Fibroblast of skin of right biceps (primary cell): ENCODE measurements at places on chromosomes 2 and 18.

DNA sequence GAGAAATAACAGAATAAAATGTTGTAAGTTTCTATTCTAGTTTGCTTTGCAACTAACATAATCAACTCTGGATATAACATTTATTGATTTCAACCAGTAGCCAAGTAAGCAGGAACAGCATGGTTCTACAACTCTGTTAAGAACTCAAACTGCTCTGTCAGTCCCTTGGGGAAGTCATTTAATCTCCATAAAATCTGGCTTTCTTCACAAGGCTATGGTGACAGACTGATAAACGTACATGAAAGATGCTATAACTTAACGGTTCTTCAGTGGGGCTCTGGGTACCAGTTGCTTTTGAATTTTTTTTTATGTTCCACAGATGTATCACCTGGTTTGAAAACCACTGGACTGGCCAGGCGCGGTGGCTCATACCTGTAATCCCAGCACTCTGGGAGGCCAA, 10.3 kb downstream of the PSME4 start:
- DNase-seq, result no peak

DNA sequence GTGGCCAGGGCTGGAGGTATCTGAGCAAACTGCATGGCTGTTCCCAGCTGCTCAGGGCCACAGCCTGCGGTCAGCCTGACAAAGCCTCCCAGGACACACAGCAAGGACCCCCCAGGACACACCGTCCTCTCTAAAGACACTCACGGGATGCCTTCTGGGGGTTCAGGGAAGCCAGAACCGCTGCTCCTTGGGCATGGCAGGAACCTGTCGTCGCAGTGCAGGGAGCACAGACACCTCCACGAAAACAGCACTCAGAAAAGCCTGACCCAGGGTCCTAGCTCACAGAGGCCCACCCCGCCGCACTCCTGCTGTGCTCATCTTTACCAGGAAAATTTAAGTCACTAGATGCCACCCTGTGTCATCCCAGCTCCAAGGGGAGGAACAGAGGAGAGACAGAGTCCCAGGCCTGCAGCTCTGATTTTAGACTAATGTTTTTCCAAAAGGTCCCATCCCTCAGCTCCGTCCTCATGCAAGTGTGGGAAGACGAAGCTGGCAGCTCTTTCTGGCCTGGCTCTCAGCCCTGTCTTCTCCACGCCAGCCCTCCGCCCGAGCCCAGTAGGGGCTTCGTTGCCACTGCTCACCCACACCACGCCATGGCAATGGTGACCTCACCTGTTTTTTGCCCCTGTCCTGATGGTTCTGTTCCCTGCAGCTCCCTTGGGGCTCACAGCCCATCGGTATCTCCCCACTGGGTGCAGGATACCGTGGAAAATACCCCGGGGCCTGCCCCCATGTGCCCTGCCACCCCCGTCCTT, 23.9 kb upstream of the SLC66A3 start:
- no peak for DNase-seq

DNA sequence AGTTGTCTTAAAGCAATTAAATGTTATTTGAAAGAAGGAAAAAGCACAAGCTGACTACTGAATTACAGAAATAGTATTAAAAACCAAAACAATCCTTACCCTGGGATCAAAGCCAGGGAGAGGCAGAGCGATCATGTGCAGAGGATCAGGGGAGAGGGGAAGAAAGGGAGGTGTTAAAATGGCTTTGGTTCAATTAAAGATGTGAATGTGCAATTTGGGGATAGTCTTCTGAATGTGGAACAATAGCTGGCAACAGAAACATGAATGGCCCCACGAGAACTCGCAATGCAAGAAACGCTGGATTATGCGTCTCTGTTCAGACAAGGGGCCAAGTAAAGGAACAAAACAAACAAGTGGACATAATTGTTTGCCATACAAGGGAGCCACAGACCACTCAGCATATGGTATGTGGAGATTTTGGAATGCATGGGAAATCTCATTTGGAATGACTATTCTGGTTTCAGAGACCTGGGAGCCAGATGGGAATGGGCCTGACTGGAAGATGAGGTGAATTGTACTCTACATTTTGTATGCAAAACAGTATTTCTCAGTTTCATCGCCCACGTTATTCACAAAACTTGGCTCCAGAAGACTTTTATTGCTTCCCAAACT, 155.4 kb downstream of the SLC4A3 start:
- DNase-seq, result no peak

GRCh38 chr2:223800908-223801307, 36.5 kb downstream of the AP1S3 start:
- peak; percentile 60 for DNase-seq

- no peak for DNase-seq
Measured at GRCh38 chr18:45891806-45892205, 66.3 kb downstream of the SIGLEC15 start.

DNA sequence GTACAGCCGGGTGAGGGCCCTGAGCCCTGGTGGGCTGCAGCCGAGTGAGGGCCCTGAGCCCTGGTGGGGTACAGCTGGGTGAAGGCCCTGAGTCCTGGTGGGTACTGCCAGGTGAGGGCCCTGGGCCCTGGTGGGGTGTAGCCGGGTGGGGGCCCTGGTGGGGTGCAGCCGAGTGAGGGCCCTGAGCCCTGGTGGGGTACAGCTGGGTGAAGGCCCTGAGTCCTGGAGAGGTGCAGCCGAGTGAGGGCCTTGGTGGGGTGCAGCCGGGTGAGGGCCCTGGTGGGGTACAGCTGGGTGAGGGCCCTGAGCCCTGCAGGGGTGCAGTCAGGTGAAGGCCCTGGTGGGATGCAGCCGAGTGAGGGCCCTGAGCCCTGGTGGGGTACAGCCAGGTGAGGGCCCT, 37.5 kb downstream of the CTDP1 start:
- no peak for DNase-seq

DNA sequence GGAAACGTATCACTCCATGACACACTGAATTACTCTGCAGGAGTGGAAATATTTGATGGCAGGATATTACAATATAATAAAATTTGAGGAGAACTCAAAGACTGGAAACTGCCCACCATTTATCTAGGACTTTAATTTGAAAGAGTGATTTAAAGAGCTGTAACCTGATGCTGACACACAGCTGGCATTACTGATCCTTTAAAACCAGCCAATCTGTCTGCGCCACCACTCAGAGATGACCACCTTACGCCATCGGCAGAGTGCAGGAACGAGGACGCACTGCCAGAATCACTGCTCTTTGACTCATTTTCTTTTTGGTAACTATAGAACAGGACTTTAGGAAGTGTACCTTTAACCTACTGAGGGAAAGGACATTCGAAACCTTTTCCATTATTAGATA, 114.1 kb downstream of the EPB41L3 start:
- no peak for DNase-seq

GRCh38 chr2:67701011-67701410, 303.9 kb downstream of the ETAA1 start:
- peak; percentile 77 for DNase-seq
